Globus pallidus (tissue), 1 donor: ENCODE measurements at places on chromosomes 1 and 21.

DNA sequence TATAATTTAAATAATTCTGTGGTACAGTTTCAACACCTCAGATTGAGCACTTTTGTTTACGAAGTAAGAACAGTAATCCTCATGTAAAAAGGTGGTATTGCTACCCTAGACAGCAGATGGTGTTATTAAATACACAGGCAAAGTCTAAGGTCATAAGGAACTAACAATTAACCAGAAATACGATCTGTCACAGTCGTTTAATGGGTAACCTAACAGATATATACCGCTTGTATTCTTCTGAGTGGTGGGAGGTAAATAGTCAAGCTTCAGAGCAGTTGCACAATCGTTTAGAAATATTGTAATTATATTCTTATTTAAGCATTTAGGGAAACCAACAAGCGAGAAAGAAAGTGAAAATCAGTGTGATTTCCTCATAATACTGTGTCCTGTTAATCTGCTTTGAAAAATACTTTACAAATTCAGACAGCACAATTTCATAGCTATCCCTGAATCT is 9.8 kb upstream of the IRF2BP2 start:
- DNase-seq: no peak

- no peak for DNase-seq
These were observed 16.0 kb downstream of the YARS1 start for GRCh38 chr1:32801096-32801715.

DNA sequence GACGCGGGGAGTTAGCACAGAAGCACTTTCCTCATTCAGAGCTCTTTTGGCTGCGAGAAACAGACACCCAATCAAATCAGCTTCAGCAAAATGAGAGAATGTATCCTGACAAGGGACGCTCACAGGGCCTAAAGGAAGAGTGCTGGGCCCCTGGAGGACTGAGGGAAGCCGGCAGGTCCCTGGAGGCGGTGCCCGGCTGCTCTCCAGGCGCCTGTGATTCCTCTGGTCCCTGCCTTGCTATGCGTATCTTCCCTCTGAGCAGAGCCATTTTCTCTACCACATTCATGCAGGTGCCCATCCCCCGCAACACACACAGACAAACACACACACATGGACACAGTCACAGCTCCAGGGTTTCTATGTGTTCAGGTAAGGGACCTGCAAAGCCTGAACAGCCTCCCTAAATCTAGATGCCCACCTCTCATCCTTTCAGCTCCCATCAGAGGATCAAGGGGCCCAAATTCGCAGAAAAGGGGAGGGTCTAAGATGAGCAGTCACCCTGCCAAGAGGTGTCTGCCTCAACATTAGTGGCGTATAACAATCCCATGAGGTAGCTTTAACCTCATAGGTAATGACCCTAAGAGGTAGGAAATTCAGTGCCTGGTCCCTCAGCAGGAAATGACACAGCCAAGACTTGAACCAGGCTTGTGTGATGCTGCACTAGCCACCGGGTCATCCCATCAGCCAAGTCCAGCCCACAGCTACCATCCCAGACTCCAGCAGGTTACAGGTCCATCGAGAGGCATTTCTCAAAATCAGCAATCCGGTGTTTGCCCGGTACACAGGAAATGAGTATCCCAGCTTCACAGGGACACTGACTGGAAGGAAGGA is 29.0 kb downstream of the PTAFR start:
- no peak for DNase-seq

DNA sequence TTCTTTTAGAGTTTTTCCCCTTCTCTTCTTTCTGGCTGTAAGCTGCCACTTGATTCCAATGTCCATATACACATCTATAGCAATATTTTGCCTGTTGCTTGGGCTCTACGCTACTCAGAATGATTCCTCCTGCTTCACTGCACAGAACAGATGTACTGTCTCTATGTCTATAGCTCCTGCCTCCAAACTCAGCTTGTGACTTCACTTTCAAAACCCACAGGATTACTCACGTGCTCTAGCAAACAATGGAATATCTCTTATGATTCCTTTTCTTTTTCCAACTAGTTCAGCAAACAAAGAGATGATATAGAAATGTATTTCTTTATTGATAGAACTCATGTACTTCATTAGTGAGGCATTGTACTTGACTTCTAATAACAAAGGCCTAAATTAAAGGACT is 80.5 kb upstream of the SOX13 start:
- no peak for DNase-seq

- no peak for DNase-seq
These were observed 40.1 kb downstream of the CHAF1B start for GRCh38 chr21:36425286-36425685.

DNA sequence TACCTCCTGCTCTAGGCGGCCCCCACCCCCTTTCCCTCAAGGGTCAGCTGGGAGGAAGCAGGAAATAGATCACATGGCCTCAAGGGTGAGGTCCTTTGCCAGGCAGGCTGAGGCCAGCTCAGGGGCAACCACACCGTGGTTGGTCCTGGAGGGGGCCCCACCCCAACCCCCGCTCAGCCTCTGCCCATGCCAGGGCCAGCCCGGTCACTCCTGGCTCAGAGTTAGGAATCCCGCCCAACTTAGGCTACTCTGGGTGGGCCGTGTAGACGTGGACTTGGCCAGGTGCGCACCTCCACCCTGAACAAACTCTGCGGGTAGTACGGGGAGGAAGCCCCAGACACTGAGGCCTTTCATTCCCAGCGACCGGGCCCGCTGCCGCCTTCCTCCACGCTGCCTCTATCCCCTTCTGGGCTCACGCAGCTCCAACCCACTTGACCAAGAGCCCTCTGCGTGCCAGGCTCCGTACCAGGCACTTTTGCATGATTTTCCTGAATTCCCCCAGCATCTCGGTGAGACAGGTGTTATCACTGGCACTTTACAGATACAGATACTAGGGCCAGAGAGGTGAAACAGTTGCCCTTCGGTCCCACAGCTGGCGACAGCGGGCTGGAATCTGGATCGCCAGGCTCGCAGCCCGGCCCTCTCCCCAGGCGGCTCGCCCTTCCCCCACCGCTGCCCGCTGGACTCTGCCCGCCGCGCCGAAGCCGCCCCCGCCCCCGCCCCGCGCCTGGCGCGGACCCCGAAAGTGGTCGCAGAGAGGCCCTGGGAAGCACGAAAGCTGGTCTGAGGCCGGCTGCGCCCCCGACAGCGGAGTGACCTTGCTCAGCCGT is 769 bp downstream of the GALE start:
- DNase-seq: no peak

DNA sequence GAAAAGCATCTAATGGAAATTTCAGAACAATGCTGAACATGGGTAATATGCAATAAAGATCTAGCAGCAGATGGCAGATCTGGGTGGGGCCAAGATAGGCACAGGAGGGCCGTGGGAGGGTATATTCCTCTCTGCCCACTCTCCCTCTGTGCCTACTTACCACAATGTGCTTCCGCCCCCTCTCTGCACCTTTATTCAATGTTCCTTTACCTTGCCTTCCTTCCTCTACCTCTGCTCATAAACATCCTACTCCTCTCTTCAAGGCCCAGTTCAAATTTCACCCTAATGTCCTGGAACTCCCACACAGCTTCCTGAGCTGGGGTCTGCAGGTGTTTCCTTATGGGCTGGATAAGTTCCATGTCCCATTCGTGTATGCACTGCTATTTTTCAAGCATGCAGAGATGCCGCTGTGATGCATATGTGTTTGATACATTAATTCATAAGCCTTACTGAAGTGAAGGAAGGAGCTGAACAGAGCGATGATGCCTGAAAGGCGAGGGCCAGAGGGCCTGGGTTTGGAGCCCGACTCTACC is 65.6 kb upstream of the EDEM3 start:
- no peak for DNase-seq

DNA sequence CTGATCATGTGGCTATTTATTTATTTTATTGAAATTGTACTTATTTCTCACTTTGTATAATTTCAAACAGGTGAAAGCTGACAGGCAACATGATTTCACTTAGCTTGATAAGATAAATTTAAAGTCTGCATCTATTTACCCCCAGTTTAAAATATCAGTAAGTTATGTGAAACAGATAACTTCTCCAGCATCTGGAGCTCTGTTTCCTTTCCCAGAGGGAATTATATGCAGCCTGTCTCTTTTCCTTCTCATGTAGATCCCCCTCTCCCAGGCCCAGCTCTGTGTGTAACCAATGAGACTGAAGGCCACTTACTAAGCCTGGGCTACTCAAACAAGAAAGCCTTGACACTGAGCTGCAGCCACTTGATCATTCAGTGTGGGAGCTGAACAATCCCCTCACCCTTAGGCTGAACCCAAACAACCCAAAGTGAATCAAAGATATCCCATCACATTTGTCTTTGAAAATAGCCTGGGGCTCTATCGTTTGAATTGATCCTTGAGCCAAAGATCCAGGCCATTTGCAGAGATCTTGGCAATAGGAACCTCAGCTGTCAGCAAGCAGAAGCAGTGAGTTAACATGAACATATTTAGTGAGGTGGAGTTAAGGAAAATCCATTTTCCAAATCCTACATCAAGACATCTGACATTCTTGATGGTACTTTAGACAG is 383.9 kb downstream of the TGFB2 start:
- DNase-seq: no peak

DNA sequence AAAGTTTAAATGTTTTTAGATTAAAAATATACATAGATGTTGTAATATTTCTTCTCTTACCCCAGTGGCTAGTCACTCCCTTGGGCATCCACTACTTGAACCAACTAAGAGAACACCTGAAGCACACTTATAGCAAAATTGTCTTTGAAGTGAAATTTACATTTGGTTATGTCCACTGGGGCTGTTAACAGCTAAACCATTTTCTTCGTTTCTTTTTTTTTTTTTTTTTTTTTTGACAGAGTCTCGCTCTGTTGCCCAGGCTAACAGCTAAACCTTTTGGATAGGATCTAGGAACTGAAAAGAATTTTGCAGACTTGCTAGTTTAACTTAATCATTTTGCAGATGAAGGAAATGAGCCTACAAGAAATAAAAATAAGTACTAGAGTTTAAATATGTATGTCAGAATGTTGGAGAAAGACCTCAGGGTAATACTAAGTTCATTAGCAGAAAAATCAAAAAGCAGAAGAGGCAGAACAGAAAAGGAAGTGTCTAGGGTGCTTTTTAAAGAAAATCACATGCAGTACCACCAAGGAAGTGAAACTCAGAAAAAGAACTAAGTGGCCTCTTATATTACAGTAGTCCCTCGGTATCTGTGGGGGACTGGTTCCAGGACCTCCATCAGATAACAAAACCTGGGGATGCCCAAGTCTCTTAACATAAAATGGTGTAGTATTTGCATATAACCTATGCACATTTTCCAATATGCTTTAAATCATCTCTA is 11.8 kb downstream of the DRAM2 start:
- DNase-seq: peak; percentile 34

- DNase-seq: no peak
These were observed 7.7 kb downstream of the SHISAL2A start for GRCh38 chr1:52640697-52641096.

- no peak for DNase-seq
These were observed 78.5 kb upstream of the CDC42BPA start for GRCh38 chr1:227396539-227397353.

DNA sequence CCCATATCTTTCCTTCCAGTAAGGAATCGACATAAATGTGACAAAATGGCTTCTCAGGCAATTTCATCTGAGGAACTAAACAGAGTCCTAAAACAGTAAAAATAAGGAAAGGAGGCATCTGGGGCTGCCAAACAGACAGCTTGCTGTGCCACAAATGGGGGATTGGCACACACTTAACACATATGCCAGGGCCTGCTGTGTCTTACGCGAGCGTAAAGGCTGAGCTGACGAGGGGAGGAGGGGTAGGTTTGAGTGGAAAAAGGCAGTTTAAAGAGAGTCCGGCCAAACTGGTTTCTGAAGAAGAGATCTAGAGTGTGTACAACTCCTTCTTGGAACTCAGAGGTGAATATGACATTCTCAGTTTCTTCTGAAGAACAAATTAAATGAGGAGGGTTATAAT is 244.1 kb upstream of the MAP1LC3C start:
- DNase-seq: peak; percentile 20

DNA sequence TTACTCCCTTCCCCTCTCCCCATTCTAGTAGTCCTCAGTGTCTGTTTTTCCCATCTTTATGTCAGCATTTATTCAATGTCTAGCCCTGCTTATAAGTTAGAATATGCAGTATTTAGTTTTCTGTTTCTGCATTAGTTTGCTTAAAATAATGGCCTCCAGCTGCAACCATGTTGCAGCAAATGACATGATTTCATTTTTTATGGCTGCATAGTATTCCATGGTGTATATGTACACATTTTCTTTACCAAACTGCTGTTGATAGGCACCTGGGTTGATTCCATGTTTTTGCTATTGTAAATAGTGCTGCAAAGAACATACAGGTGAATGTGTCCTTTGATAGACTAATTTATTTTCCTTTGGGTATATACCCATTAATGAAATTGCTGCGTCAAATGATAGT is 267.7 kb downstream of the SRGAP2C start:
- DNase-seq: no peak

DNA sequence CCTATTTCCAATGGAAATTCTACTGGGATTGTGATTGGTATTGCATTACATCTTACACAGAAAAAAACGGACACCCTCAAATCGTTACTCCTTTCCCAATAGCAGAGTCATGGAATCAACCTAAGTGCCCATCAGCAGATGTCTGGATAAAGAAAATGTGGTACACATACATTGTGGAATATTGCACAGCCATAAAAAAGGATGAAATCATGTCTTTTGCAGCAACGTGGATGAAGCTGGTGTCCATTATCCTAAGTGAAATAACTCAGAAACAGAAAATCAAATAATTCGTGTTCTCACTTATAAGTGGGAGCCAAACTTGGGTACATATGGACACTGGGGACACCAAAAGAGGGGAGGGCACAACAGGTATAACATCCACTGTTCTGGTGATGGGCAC is 14.3 kb downstream of the HMGN1 start:
- DNase-seq: no peak

- no peak for DNase-seq
These were observed 17.9 kb upstream of the CSF1 start for GRCh38 chr1:109892561-109893368.

DNA sequence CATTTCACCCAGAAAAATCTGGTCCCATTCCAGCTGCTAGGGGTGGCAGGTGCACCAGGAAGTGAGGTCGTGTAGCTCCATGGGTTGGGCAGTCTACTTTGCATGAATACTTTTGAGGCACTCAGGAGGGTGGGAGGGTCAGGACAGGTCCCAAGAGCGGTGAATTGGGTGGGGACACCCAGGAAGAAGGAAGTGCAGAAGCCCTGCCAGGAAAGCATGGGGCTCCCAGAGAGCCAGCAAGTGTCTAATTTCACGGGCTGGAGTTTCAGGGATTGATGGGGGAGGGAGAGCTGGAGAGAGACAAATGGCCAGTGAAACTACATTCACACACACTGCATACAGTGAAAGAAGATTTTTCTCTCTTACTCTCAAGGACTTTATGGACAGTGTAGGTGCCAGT is 137.8 kb downstream of the GALNT2 start:
- no peak for DNase-seq

GRCh38 chr1:203396595-203397194 is 45.8 kb upstream of the FMOD start:
- no peak for DNase-seq

DNA sequence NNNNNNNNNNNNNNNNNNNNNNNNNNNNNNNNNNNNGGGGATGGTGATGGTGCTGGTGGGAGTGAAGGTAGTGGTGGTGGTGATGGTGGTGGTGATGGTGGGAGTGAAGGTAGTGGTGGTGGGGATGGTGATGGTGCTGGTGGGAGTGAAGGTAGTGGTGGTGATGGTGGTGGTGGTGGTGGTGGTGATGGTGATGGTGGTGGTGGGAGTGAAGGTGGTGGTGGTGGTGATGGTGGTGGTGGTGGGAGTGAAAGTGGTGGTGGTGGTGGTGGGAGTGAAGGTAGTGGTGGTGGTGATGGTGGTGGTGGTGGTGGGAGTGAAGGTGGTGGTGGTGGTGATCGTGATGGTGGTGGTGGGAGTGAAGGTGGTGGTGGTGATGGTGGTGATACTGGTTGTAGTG is 93.6 kb downstream of the CRYAA start:
- DNase-seq: no peak

- no peak for DNase-seq
These were observed 9.7 kb downstream of the SHISA4 start for GRCh38 chr1:201898240-201898894.
